ENCODE measurements at places on chromosomes 1 and 21.

GRCh38 chr21:39888848-39889247 lies 21.6 kb downstream of the PCP4 start:
- no peak for DNase-seq

DNA sequence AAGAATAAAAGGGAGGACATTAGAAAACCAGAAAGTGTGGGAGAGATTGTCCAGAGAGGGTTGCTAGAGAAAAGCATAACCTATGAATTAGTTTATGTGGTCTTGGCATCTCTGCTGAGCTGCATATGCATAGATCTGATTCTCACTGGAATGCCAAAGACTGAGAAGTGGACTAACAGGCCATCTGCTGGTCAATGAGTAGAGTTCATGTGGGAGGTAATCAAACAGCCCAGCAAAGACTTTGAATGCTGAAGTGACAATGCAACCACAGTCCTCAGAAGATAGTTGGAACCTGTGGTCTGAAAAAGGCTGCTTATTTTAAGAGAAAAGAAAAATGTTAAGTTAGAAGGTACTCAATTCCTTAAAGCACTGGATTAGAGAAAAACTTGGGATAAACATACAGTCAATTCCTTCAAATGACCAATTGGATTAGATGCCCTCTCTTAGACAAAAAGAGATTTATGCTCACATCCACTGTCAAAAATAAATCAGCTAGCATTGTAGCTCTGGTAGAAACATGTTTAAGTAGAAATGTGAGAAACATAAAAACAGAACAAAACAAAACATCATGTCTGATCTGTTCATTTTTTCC lies 382.8 kb downstream of the AMY1C start:
- DNase-seq: no peak

DNA sequence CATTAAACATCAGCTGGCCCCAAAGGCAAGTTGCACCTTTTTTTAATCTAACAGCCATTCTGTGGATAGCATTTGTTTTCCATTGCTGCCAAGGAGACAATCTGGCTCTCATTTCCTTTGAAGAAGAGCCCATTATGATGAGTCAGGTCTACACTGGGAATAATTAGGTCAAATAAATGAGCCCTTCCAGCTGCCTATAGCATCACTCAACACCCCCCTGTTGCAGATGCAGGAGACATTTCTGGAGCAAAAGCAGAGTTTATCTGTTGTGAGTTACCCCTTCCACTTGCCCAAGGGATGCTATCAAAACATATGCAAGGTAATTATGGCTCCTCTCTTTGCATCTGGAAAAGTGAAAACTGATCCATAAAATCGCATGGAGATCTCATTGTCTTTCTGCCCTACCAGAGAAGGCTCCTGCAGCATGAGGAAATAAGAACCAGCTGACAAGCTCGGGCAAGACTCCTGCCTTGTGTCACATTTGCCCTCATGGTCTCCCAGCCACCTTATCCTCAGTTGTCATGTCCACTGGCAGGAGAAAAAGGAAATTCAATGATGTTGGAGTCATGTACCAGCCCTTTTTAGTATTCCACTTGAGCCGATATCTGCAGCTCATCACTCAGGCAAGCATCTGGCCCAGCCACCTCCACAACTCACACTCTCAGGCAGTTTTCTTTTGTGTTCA lies 135.9 kb downstream of the SLC30A10 start:
- DNase-seq: no peak

DNA sequence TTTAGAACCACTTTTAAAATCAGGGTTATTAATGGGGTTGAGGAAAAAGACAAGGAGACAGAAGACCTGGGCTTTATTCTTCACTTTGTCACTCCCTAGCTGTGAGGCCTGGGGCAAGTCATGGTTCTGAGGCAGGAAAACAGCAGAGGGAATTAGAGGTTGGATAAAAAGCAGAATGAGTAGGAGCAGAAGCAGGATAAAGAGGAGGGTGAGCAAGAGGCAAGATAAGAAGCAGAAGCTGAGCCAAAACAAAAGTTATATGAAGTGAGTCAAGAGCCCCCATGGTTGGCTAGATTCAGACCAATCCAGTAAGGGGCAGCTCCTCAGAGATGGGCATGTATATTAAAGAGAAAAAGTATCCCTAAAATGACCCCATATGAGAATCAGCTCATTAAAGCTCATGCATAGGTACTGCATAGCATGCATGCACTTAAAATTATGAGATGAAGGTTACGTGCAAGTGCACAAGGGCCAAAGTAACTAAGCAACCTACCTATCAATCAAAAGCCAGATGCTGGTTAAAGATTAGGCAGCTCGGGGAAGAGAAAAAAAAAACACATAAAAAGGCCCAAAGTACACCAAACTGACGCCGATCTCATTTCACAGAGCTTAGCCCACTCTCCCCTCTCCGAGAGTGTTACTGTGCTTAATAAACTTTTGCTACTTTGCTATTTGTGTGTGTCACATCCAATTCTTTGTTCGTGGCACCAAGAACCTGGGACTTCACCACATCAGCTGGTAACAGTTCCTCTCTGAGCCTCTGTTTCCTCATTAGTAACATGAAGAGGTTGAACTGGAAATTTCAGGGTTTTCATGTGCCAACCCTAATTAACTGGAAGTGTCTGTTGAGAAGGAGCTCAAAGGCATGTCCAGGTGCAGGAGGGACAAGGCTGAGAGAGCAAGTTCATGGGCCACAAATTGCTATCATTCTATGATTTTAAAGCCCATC lies 2.2 kb downstream of the AVPR1B start:
- DNase-seq: no peak

DNA sequence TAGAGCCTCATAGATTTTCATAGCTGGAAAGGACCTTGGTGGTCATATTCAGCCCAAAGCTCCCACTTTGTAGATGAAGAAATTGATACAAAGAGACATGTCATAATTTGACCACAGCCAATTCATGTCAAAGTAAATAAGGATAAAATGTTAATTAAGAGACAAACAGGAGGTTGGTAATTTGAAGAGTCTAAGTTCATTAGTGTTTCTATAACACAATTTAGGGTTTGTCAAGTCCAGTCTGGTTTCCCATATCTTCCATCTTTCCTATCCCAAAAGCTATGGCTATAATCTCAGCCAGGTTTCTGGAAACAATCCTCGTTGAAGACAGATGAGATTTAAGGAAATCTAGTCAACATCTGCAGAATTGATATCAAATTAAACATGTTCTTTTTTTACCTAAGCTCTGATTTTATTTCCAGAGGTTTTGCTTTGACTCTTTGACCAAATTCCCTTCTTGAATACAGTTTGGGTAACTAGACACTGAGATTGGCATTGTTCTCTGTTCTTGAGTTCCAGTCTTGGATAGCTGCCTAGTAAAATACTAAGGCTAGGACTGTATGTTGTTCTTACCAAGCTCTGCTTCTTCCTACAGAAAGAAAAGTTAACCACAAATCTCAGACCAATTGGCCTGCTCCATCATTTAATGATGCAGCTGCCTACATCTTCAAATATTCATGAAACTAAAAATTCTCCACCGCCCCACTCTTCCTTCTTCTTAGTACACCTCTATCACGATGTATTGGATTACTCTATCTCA lies 62.0 kb downstream of the SLC44A5 start:
- DNase-seq: no peak

- no peak for DNase-seq
Observed at GRCh38 chr21:27110956-27111355, 144.1 kb upstream of the ADAMTS5 start.

DNA sequence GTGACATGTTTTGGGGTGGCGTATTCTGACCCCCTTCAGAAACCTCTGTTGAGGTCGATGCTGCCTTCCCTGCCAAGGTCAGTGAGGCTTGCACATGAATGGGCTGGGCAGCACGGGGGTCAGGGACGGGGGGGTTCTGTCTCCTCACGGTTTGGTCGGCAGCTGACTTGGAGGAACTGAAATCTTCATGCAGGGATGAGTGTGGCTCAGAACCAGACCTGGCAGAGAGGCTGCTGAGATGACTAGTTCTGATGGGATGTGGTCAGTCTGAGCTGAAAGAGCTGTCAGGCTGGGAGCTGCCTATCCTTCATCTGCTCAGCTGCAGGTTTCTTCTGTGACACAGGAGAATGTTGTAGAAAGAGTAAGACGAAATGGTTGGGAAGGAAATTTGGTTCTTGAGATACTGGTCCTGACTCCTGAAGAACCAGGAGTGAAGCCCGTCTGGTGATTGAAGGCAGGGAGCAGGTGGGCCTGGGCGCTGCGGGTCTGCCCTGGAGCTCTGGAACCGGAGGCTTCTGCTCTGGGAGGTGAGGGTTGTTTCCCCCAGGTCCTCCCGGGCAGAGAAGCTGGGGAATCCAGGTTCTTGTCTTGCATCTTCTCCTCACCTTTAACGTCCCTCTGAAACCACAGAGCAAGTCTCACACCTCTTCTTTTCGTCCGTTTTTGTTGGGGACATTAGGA lies 3.3 kb downstream of the SLX9 start:
- DNase-seq: no peak

GRCh38 chr1:1541956-1542765 lies 1.7 kb upstream of the TMEM240 start:
- no peak for DNase-seq

DNA sequence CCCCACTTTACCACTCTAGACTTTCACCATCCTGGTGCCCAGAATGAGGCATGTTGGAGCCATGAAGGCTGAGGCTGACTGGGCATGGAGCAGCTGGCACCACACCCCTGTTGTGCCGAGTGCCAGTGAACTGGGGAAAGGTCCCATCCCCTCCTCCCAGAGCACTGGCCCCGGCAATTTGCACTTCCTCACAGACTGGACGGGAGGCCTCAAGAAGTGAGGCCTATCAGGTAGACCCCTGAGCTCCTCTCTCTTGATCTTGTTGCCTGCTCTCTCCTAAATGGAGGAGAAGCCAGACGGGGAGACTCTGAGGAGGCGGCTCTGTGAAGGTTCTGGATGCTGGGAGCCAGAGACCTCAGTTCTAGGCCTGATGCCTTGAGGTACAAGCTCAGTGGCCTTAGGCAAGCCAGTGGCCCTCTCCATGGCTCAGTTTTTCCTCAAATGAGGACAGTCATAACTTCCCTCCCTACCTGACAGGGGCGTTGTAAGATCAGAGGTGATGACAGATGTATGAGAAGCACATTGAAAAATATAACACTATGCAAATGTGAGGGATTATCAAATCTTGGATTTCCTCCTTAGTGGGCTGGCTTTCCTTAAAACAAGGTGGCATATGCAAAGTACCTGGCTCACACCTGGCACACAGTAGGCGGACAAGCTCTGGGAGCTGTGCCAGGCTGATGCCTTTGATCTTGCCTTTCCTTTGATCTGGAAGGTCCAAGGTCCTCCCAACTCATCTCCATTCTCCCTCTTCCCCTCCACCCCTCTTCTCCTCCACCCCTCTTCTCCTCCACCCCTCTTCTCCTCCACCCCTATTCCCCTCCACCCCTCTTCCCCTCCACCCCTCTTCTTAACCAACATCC lies 6.7 kb downstream of the GRHL3 start:
- no peak for DNase-seq

- DNase-seq: no peak
Observed at GRCh38 chr1:63428815-63429214, 61.4 kb downstream of the ALG6 start.

DNA sequence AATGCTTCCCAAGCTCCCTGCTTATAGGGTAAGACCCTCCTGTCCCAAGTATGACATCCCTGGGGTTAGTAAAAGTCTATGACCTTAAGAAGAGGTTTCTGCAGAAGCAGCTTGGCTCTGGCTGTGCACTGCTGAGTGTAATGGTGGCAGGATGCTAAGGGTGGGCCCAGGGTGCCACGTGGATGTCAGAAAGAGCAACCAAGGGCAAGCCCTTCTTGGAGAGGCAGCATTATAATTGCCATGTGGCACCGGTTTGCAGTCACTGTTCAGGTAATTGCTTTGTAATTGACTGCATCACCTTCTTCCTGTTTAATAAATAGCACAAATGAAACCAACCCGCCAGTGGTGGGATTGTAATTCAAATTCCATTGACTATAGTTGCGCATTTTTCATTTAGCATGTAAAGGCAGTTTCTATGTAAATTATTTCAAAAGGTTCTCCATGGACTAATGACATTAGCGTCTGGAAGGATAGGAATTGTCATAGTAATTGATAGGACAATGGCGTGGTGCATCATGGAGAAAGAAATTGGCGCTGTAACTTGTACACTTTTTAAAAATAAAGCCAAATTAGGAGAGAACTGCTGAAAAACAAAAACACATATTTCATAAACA lies 490.6 kb upstream of the VAMP3 start:
- DNase-seq: no peak

- DNase-seq: peak; percentile 71
Observed at GRCh38 chr1:202189001-202189790, 4.4 kb upstream of the LGR6 start.
